Effector CD4-positive, alpha-beta T cell (primary cell): ENCODE measurements at places on chromosomes 6 and 20.

DNA sequence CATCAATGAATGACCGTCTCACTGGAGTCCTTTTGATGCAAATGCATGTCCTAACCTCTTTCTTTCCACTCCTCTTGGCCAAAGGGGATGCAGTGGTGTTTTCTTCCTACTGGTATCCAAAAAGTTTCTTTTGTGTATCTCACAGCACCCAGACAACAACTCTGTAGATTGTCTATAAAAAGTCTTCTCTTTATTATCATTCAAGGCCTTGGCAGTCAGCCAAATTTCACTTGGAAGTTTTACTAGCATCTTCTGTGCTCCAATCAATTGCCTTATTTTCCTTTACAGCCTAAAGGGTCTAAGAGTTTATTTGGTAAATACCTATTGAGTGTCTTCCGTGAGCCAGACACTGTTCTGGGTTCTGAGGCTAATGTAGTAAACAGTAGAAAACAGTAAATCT is 150.2 kb upstream of the RNF217 start:
- DNase-seq = no peak

GRCh38 chr6:140855520-140855919 is 1277.2 kb upstream of the GJE1 start:
- no peak for DNase-seq

GRCh38 chr6:87136963-87137362 is 18.4 kb upstream of the ZNF292 start:
- no peak for DNase-seq

- DNase-seq = no peak
These were observed 282.7 kb downstream of the PLCB1 start for GRCh38 chr20:8414586-8415274.

- no peak for DNase-seq
These were observed 6.7 kb upstream of the HSF2 start for GRCh38 chr6:122392564-122393350.

DNA sequence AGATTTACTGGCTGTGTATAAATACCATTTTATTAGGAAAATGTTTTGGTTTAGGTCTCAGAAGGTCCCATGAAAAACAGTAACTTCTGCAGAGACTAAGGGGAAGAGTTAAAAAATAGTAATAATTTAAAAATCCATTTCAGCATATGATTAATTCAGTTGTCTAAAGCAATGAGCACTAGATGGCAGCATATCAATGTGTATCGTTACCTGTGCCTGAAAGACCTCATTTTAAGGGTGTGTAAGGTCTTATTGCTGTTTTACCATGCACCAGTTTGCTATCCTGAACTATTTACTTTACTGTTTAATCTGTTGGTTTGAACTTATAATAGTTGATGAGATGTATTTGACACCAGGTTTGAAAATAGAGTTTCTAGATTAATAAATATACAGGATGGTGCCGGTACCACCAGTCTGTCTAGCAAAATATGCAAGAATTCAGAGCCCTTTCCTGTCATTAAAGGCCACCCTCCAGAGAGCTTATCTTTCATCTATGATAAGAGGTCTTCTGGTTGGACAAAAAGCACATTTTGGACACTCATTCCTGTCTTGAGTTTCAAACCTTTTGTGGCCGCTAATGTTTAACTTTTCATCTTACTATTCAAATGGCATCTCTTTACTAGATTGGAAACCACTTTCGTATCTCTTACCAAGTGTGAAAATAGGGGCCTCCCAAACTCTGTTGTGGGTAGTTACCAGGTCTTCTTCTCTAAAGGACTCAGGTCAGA is 8.9 kb upstream of the AHI1 start:
- peak; percentile 9 for DNase-seq

- DNase-seq = no peak
These were observed 66.9 kb upstream of the FABP7 start for GRCh38 chr6:122712448-122713137.

DNA sequence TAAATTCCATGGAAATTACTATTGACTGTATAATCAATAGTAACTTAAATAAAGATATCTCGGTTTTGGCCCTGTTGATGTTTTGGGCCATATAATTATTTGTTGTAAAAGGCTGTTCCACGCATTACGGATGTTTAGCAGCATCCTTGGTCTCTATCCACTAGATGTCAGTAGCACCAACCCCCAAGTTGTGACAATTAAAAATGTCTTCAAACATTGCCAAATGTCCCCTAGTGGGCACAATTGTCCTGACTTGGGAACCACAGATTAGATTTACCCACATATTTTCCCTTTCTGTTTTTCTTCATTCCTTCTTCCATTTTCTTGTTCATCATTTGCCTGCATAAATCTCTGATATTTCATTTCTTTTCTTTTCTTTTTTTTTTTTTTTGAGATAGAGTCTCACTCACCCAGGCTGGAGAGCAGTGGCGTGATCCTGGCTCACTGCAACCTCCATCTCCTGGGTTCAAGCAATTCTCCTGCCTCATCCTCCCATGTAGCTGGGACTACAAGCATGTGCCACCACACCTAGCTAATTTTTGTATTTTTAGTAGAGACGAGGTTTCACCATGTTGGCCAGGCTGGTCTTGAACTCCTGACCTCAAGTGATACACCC is 13.6 kb upstream of the WFDC8 start:
- no peak for DNase-seq

DNA sequence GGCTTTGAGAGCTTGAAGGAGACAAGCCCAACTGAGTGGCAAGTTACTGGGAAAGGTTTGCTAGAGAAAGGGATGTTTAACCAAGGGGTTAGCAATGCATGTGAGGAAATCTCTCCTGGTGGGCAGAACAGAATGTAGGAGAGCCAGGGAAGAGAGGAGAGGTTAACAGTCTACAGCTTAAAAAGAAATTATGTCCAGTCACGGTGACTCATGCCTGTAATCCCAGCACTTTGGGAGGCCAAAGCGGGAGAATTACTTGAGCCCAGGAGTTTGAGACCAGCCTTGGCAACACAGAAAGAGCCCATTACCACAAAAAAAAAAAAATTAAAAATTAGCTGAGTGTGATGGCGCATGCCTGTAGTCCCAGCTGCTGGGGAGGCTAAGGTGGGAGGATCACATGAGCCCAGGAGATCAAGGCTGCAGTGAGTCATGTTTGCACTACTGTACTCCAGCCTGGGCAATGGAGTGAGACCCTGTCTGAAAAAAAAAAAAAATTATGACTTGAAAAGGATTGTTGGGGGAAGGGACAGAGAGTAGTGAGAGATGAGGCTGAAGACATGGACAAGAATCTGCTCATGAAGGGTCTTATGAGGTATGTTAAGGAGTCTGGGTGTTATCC is 264.9 kb downstream of the TBC1D7 start:
- no peak for DNase-seq

DNA sequence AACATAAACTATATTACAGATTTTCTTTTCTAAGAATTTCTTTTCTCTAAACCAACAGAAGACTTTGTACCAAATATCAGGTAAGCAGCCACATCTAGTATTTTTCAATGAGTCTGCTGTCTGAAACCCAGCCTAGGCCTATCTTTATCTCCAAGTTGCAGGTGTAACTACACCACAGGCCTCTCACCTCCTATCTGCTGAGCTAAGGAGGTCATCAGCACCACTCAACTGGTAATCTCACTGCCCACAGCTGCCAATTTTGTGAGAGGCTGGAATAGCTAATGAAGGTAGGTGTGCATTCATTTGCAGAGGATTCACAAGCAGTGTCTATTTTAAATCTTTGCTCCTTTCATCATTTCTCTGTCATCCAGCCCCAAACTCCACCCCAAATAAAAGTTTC is 584.8 kb downstream of the HDGFL1 start:
- DNase-seq = no peak

- no peak for DNase-seq
These were observed 164.0 kb upstream of the DTNBP1 start for GRCh38 chr6:15826814-15827318.

GRCh38 chr6:26613689-26614683 is 17.2 kb downstream of the ABT1 start:
- DNase-seq = no peak

DNA sequence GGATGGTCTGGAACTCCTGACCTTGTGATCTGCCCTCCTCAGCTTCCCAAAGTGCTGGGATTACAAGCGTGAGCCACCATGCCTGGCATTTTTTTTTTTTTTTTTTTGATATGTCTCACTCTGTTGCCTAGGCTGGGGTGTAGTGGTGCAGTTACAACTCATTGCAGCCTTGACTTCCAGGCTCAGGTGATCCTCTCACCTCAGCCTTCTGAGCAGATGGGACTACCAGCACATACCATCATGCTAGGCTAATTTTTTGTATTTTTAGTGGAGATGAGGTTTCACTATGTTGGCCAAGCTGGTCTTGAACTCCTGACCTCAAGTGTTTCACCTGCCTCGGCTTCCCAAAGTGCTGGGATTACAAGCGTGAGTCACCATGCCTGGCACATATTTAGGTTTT is 34.3 kb downstream of the PHF20 start:
- no peak for DNase-seq

GRCh38 chr6:124119596-124119995 is 315.9 kb downstream of the NKAIN2 start:
- DNase-seq = no peak

DNA sequence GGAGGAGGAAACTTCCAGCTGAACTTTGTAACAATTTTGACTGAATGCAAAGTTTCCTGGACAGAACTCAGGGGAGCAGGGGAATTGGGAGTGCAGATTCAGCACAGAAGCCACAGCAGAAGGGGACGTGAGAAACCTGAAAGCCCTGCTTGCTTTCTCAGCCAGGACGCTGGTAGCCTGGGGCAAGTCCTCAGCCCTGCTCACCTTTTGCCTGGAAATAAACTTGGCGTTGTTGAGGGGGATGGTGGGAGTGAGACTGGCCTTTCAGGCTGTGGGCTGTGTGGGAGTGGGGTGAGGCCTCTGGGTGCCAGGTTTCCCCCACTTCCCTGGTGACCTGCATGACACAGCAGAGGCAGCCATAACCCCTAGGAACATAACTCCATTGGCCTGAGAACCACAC is 238.1 kb upstream of the HS3ST5 start:
- no peak for DNase-seq

DNA sequence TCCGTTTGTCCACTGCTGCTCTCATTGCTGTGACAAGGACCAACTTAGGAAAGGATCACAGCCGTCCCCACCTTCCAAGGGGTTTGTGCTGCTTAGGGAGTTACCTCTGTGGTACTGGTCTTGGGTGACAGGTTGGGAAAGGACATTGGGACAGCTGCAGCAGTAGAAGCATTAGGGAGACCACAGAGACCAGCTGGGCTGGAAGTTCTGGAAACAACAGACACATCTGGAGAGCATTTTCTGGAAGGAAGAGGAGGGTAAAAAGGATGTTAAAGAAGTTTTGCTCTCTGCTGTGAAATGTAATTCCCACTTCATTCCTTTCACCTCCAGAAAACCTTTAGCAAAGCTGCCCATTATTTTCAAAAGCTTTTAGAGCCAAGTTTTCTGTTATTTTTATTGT is 304.2 kb downstream of the LRFN2 start:
- no peak for DNase-seq

- no peak for DNase-seq
These were observed 17.6 kb upstream of the L3MBTL3 start for GRCh38 chr6:130000526-130001421.

DNA sequence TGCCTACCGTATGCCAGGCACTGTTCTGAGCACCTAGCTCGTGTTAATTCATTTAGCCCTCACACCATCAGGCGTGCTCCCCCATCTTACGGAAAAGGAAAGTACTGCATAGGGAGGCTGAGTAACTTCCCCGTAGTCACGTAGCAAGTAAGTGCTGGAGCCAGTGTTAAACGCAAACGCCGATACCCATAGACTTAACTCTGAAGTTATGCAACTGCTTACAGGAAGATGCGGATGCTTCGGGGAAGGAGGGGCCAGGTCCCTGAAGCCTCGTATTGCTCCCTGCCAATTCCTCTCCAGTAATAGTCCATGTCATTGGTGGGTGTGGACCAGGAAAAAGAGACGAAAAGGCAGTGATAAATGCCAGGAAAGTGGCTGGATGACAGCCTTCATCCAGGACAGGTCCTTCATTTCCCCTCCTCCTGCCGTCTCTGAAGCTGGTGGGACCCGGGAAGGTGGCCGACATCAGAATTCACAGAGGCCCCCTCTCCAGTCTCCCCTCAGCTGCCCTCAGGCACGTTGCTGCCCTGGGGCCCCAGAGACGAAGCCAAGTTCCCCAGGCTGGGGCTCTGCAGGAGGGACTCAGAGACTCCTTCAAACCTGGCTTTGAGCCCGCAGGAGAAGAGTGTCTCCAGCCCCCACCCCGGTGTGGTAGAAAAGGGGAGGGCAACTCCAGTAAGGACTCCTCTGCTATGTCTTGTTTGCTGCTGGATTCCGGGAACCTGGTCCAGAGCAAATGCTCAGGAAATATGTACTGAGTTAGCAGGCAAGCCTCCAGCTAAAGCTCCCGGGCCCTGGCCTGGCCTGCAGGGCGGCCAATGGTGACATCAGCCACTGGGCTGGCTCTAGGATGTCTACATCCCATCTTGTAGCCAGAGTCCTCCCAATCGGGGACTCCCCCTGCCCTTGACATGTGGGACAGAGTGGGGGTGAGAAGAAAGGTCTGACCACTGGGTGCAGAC is 37.8 kb downstream of the RAB44 start:
- no peak for DNase-seq

DNA sequence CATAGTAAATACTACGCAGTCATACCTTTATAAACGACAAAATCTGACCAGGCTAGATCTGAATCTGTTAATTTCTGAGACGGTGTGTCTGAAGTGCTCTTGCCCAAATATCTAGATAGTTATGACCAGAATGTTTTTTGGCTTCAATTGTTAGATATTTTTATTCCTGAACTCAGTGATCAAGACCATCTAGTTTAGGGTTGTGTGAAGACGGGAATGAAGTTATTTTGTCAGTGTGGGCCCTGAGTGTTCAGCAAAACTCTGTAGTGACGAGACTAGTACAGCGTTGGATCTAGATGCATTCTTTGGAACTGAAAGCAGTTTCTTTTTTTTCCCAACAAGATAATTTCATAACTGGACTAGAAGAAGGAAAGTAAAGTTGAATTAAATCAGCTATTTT is 3.1 kb downstream of the STXBP5 start:
- DNase-seq = no peak

- peak; percentile 24 for DNase-seq
These were observed 917 bp upstream of the TEAD3 start for GRCh38 chr6:35497571-35498421.

- DNase-seq = no peak
These were observed 4.8 kb upstream of the PRSS16 start for GRCh38 chr6:27242589-27243265.

DNA sequence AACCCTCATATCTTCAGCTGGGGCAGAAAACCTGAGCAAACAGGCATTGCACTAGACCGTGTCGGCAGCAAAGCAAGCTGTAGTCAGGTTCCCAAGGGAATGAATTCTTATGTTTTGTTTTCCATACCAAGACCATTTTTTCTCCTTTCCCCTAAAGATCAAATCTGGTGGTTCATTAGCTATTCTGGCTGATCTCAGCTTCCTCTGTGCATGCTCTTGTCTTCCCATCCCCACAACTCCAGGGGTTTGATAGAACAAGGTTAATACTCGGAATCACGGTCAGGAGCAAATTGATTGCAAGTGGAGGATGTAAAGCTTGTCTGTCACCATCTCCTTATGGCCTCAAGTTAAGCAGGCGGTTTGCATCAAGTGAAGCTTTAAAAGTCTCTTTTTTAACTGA is 778.8 kb downstream of the KIF16B start:
- DNase-seq = no peak

GRCh38 chr6:111157412-111157811 is 70.1 kb downstream of the SLC16A10 start:
- DNase-seq = no peak

GRCh38 chr6:148273962-148274752 is 68.5 kb upstream of the SASH1 start:
- no peak for DNase-seq
